KBM-7 (cell line): ENCODE measurements at places on chromosomes 12 and 14.

GRCh38 chr12:56362130-56363059 is at the start of gene APOF:
Gene APOF (minus strand): TSS chr12:56362857. CDS start chr12:56362745, 112 bp downstream.
- no peak for DNase-seq

DNA sequence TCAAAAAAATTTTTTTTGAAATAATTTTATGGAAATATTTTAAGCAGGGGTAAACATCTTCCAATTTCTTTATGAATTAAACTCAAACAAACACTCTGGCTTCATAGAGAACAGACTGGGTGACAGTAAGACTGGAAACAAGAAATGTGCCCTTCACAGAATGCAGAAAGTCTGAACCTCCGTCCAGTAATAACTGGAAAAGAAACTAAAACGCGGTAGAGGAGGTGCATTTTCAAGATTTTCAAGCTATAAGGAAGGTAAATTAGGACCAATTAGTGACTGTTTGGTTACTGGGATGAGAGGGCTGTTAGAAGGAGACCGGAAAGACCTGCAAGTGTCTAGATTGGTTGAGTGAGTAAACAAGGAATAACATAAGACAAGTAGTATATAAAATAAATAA is 245.7 kb downstream of the CEP128 start:
- no peak for DNase-seq

- DNase-seq: peak; percentile 17
Observed at GRCh38 chr12:23049180-23049579, 424.2 kb downstream of the ETNK1 start.

- no peak for DNase-seq
Observed at GRCh38 chr14:52455291-52456088, 96.8 kb downstream of the TXNDC16 start.

- no peak for DNase-seq
Observed at GRCh38 chr12:58341791-58342190, 400.4 kb downstream of the ATP23 start.

GRCh38 chr12:45587877-45588533 is 141.5 kb upstream of the ARID2 start:
- no peak for DNase-seq

DNA sequence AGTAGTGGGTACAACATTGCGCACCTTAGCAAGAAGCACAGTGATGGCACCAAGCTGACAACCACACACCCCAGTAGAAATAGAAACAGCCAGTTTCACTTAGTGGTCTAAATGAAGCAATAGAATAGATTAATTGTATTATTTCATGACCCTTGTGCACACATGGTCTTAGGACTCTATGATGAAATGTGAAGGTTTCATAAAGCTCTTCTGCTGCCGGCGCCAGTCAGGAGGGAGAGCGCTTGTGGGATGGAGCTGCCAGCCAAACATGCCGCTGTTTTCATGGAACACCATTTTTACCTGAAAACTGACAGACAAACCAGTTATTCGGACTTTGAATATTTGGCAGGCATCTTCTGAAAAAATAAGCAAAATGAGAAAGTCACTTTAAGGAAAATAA is 100.0 kb downstream of the PPP2R5C start:
- DNase-seq: no peak

- DNase-seq: no peak
Observed at GRCh38 chr14:51392416-51392815, 152.4 kb downstream of the TMX1 start.

DNA sequence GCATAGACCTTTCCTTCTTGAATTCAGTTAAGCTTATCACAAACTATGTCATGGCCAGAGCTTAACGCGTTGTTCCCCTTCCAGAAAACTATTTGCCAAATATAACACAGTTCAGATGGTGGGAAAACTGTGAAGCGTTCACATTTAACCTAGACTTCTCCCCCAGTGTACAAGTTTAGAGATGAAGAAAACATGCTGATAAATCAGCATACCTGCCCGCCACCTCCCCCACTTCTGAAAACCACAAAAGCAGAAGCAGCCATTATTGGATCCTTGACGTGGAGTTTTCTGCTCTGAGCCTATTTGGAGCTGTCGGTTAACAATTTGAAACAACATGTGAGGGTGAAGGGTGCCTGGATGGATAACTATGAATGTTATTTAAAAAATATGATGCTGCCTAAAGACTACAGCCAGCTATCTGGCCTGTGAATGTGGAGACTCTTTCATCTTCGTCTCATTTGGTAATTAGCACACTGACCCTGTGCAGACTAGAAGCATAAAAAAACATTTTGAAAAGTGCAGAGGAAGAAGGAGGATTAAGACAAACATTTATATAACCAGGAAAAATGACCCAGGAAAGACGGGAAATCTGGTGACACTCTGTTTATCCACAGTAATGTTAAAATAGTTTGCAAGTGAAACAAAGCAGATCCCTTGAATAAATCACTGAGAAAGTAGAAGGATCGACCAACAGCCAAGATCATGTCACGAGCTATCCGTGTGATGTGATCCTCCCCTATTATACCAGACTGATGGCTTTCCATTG is 408.2 kb downstream of the AEBP2 start:
- peak; percentile 89 for DNase-seq

- no peak for DNase-seq
Observed at GRCh38 chr14:73988065-73988464, 31.0 kb downstream of the ENTPD5 start.

- peak; percentile 48 for DNase-seq
Observed at GRCh38 chr12:12985817-12986408, 14.2 kb downstream of the HEBP1 start.

GRCh38 chr12:80778005-80778541 is 61.4 kb downstream of the MYF5 start:
- DNase-seq: peak; percentile 96

DNA sequence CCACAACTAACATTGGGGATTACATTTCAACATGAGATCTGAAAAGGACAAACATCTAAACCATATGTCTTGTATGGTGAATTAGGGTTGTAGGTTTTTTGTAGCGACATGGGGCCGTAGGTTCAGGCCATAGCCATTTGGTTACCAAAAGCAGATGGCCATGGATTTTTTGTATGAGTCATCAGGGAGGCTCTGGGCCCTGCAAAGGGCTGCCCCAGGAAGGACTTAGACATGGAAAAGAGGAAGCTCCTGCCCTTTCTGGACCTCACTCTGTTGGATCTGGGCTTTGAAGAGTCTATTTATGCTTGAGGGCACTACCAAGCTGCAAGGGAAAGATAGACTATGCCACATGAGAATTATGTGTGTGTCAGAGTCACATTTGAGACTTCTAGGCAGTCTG is 89.3 kb upstream of the DHRS4 start:
- DNase-seq: no peak

GRCh38 chr14:72830786-72831594 is 62.9 kb downstream of the DPF3 start:
- no peak for DNase-seq

DNA sequence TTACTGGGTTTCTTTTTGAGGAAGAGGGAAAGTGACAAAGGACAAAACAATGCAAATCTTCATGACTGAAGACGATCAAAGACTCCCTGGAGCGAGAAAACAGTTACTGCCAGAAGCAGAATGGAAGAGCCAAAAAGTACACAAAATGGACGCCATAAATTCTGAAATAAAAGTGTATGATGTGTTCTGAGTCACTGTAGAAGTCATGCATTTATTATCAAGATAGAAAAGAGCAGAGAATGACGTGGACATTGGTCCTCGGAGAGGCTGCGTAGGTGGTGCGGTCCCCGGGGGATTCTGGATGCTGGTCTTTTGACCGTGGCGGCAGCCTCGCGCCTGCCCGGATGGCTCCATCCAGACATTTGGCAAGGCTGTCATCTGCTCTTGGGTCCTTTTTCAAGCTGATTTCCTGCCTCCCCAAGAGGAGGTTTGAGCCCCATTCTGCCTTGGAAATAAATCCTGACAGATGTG is 52.8 kb downstream of the C14orf132 start:
- DNase-seq: no peak

- DNase-seq: peak; percentile 32
Observed at GRCh38 chr14:93033983-93034670, 81.6 kb downstream of the ITPK1 start.

- DNase-seq: no peak
Observed at GRCh38 chr14:80059041-80059440, 152.3 kb downstream of the DIO2 start.

DNA sequence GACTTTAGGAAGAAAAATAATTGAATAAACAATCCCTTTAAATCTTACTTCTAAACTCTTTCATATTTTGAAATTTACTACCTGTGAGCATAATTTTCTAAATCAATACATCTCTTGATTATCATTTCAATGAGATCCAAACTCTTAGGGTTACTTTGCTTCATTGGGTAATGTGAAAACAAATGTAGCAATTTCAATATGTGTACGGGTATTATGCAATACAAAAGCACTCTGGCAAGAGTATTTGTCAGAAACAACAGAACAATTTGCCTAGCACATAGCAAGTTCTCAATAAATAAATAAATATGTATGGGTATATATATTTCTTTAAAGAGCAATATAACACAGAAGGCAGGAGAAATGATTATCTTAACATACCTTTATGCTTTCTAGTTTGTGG is 77.1 kb downstream of the PLEKHG7 start:
- no peak for DNase-seq

- DNase-seq: no peak
Observed at GRCh38 chr12:41225179-41225578, 37.1 kb downstream of the PDZRN4 start.

GRCh38 chr12:52050116-52050757 is 1.0 kb upstream of the NR4A1 start:
- DNase-seq: no peak

DNA sequence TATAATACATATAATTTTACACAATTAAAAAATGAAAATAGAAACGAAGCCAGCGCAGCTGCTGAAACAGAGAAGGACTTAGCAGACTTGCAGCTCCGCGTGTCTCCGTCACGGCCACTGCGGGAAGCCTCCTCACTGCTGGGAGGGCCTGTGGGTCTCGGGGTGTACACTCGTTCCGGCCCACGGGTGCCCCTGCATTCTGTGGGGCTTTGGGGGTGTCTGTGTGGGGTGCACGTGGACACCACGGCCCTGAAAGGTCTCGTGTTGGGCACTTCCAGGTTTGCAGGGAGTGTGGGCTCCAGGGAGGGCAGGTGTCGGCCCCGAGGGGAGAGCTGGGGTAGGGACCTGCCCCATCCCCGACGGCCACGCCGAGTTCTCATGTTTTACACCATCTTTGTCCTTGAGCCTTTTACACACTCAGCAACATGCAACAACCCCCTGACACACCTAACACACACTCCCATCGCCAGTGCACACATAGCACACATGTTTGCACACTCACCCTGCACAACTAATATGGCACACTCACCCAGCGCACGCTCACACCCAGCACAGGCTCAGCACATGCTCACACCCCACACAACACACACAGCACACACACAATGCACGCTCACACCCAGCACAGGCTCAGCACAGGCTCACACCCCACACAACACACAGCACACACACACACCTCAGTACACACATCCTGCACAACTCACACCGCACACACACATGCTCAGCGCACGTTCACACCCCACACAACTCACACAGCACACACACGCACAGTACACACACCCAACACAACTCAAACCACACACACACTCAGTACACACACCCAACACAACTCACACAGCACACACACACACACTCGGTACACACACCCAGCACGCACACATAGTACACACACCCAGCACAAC is 36.6 kb downstream of the NOC4L start:
- no peak for DNase-seq

DNA sequence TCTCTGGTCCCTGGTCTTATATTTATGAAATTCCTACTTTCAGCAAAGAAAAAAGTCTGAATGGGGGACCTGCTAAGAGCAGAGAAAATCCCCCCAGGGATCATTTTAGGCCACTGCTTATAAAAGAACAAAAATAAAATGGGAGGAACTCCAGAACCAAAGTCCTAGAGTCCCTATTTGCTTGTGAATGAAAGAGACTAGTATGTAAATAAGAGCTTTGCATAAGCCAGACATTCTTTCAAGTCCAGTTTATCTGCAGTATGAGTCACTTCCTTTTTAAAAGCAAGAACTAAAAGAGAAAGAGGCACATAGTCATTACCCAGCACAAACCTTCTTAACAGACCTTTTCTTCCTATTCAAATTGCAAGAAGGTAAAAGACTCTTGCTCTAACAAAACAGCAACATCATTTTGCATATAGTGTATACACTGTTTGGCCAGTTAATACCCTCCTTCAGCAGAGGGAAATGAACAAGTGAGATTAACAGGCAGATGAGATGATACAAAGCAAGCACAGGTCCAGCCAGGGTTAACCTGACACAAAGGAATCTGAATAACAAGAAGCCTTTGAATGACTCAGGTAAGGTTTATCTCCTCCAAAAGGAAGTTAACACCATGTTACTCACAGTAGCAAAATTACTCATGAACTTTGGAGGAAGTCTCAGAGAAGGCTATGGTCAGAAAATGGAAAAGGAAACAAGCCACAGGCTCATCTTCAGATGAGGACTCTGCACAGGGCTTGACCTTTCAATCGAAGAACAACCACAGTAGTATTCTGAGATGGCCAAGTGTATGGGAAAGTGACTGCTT is 87.3 kb downstream of the PHLDA1 start:
- peak; percentile 50 for DNase-seq

DNA sequence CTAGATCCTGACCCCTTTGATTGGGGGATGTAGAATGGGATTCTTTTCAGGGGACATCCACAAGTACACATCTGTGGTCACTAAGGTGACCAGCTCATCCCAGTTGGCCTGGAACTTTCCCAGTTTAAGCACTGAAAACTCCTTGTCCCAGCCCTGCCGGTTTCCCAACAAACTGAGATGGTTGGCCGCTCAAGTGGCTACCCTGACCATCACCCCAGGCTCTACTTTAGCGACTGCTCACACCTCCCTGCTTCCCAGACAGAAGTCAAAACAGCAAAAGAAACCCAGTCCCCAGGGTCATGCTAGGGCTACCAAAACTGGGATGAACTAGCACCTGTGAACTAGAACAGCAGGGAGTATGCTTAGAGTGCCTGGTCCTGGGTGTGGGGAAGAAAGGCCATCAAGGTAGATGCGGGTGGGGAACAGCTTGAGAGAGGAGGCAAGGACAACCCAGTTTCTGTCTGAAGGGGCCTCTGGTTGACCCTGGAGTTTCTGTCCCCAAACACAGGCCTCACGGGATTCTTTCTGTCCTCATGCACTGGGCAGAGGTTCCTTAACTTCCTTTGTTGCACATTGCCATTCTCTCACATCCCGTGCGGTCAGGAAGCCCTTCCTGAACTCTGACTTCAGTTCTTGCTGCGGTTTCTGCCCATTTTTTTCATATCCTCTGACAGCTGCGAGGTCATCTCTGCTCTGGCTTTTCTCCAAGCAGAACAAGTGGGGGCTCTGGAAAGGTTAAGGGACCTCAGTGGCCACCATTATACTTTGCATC is 1.6 kb downstream of the LTB4R start:
- DNase-seq: peak; percentile 82

DNA sequence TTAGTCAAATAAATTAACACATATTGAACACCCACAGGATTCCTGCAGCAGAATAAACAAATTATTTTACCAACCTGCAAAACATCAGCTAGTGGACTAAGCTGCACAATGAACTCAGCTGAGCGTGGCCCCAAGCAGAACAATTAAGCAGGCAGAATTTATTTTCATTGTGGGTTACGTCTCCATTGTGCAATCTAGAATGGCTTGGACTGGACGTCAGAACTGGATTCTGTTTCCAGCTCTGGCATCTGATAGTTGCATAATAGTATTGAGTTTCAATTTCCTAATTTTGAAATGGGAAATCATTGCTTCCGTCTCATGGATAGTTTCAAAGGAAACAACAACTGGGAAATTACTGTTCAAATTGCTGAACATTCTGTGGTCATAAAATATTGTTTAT is 35.5 kb upstream of the RERG start:
- DNase-seq: no peak

GRCh38 chr12:48311313-48311712 is 39.4 kb downstream of the ZNF641 start:
- no peak for DNase-seq
